ENCODE measurements at places on chromosomes 16 and 17.

- DNase-seq = peak; percentile 48
These were observed 64.2 kb downstream of the SLC39A11 start for GRCh38 chr17:73028299-73028755.

- DNase-seq = no peak
These were observed 630 bp downstream of the GRB2 start for GRCh38 chr17:75404731-75405364.

GRCh38 chr16:26491101-26491670, 575.5 kb upstream of the C16orf82 start:
- DNase-seq = no peak

GRCh38 chr16:12874186-12874585, 27.2 kb upstream of the SHISA9 start:
- no peak for DNase-seq

DNA sequence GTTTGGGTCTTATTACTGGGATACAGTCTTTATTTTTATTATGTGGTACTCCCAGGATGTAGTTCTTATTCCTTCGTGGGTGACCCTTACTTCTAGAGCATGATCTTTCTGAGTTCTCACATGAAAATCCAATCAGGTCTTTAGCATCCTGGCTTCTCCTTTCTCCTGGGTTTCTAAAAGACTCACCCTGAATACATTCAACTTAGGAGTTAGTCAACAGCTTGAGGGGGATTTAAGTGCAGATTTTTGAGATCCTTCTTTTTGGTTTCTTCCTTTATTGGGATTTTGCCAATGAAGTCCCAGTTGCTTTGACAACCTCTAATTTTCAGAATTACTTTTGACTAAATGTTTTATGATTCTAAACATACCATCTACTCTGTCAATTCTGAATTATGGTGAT, 68.2 kb downstream of the SIAH1 start:
- DNase-seq = no peak

DNA sequence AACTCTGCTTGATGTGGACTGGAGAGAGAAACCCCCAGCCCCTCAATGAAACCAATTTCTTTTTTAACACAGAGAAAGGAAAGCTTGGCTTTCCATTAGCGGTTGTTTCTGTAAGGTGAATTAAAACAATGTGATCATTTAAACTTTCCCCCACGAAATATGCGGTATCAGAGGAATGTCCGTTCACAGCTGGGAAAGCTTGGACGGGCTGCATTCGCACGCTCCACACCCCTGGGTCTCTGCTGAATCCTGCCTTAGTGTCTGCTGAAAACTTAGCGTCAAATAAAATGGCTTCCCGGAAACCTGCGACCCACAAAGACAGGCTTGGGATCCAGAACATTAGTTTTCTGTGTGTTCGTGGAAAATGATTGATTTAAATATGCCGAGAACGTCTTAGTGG, 71.7 kb downstream of the C16orf95 start:
- DNase-seq = no peak

- DNase-seq = no peak
These were observed 45.9 kb downstream of the NT5M start for GRCh38 chr17:17348872-17349723.

DNA sequence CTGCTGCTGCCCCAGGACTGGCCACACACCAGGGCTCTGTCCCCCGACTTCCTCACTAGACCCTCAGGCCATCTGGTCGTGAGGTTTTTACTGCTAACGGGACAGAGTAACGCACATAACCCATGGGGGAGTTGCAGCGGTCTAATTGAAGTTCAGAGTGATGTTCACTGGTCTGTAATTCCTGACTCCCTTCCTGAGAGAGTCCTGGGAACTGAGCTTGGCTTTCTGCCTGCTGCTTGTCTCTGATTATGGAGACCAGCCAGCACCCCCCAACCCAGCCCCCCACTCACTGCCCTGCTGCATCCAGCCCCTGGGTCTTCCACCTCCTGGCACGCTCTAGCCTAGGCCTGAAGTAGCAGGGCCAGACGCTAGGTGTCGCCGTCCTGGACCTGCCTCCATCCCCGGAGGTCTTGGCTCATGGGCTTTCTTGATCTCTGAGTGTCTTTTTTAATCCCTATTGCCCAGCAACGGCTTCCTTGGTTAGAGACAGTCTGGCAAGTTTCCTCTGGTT, 192.9 kb downstream of the CCDC182 start:
- DNase-seq = peak; percentile 90

DNA sequence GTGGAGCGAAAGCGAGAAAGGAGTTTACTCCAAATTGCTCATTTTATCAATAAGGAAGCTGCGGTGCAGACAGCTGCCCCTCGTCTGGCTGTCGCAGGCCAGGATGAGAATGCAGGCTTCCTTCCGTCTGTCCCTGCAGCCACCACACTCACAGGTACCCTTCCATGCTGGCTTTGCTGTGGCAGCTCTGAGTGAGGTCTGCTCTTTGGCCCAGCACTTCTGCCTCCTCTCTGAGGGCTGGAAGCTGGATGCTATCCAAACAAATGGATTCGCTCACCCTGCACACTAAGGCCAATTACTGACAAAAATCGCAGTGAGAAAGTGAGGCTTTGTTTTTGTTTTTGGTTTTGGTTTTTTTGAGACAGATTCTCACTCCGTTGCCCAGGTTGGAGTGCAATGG, 7.0 kb downstream of the ARMC7 start:
- no peak for DNase-seq

DNA sequence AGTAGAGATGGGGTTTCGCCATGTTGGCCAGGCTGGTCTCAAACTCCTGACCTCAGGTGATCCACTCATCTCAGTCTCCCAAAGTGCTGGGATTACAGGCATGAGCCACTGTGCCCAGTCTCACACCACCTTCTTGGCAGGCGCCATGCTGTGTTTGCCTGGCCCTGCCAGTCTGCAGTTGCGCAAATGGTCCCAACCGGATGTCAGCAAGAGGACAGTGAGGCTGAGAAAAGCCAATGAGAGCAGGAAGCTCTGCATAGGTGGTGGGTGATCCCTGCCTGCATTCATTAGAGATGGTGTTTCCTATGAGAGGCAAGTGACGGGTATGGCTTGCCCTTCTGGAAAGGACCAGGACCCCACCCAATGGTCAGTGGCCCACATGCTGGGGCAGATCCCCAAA, 59.3 kb downstream of the PECAM1 start:
- no peak for DNase-seq

- DNase-seq = no peak
These were observed 2.5 kb downstream of the TBX21 start for GRCh38 chr17:47735536-47736011.

- no peak for DNase-seq
These were observed 89.0 kb downstream of the SHISA6 start for GRCh38 chr17:11330006-11330405.

DNA sequence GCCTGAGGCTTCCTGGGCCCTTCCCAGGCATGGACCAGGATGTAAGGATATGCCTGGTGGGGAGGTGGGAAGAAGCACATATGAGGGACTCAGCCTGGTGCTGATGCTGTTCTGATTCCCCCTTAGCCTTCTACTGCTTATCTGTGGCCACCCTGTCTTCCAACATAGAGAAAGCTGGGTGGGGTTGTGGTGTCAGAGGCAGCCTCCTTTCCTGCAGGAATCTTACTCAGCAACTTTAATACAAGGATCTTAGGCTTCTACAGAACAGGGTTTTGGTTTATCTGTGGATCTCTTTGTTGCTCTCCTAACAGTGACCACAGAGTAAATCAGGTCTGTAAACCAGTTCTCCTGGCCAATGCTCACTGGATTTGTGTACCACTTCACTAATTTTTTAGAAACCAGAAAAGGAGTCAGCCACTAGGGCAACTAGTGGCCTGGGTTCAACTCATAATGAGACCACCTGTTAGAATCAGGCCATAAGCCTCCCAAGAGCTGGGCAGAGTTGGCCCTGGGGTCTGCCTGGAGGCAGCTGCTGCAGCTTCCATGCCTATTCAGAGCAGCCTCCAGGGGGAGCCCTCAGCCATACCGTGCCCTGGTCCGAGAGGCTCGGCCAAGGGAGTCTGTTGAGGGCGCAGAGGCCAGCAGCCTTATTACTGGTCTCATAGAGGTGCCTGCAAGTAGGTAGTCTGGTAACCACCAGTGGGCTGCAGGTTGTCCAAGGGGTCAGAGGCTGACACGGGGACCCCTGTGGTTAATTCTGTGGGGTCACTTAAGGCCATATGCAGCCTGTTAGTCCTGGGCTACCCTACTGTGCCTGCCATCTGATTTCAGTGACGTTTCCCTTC, 7.1 kb downstream of the HAS3 start:
- peak; percentile 13 for DNase-seq

GRCh38 chr16:20844588-20844987, 38.3 kb downstream of the REXO5 start:
- no peak for DNase-seq

DNA sequence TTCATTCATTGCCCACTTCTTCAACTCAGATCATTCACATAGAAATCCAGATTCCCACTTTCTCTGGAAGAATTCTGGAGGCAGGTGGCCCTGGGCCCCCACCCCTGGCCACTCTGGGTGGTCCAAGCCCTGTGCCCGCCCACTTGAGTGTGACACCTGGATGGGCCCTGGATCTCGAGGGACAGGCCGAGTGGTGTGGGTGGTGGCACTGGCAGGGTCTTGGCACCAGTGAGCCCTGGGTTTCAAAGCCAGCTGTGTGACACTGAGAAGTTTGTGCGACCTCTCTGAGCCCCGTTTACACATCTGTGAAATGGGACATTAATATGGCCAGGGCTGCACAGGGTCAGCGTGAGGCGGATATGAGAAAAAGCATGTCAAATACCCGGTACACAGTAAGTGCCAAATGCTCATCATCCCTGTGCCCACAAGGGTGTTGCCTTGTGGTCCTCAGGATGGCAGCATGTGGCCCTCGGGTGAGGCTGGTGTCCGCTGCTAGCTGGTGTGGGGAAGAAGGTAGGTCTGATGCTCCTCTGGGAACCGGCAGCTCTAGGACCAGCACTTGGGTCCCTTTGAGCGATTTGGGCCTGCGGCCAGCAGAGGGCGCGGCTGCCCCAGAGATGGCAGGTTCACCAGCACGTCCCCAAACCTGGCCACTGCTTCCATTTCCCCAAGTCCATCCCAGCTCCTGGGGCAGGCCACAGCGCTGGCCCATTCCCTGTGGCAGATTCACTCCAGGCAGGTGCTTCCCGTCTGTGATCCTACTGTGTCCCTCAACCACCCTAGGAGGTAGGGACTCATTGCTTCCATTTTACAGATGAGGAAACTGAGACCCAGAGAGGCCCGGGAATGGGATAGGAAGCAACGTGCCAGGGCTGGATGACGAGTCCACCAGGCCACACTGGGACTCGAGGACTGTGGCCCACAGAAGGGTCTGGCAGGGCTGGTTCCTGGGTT, 3.6 kb downstream of the OSGIN1 start:
- DNase-seq = peak; percentile 58

DNA sequence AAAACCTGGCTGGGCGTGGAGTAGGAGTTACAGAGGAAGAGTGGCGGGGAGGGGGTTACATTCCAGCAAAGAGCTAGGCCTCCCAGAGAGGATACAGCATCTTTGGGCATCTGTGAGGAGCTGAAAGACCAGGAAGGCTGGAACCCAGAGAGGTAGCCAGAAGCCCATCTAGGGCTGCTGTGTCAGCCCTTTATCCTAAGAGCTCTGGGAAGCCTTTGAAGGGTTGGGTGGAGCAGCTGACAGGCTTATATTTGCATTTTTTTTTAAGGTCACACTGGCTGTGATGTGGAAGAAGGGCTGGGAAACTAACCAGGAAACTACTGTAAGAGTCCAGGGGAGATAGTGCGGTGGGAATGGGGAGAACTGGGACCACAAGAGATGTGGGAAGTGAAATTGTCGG, 6.8 kb upstream of the CNOT1 start:
- no peak for DNase-seq

DNA sequence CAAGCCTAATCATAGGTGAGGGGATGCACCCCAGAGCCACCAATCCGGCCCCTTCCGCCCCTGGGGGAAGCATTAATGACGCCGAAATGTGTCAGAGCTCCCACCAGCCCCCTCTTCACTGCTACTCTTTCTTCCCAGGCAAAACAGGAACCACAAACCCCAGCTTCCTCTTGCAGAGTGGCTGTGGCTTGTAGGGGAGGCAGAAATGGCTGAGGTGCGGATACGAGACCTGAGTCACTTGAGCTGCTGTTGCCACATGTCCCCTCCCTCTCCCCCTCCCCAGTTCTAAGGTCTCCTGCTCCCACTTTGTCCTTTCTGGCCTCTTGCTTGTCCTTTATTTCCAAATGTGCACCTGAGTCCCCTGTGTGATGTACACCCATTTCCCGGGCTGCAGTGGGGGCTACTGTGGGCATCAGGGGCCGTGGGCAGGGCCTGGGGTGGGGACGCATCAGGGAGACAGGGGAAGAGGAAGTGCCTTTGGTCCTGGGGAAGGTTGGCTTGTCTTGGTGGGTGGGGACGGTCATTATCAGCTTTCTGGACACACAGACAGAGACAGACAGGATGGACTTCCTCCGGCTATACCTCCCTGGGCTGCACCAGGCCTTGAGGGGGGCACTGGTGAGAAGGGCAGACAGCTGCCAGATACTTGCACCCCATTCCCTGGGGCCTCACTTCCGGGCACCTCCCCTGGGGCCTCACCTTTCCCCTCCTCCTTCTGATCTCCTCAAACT, at the start of gene APOBR:
Gene APOBR (plus strand): TSS at position 523 of the 731 bp plus-strand sequence. CDS start 39 bp downstream, at position 562.
- peak; percentile 2 for DNase-seq

DNA sequence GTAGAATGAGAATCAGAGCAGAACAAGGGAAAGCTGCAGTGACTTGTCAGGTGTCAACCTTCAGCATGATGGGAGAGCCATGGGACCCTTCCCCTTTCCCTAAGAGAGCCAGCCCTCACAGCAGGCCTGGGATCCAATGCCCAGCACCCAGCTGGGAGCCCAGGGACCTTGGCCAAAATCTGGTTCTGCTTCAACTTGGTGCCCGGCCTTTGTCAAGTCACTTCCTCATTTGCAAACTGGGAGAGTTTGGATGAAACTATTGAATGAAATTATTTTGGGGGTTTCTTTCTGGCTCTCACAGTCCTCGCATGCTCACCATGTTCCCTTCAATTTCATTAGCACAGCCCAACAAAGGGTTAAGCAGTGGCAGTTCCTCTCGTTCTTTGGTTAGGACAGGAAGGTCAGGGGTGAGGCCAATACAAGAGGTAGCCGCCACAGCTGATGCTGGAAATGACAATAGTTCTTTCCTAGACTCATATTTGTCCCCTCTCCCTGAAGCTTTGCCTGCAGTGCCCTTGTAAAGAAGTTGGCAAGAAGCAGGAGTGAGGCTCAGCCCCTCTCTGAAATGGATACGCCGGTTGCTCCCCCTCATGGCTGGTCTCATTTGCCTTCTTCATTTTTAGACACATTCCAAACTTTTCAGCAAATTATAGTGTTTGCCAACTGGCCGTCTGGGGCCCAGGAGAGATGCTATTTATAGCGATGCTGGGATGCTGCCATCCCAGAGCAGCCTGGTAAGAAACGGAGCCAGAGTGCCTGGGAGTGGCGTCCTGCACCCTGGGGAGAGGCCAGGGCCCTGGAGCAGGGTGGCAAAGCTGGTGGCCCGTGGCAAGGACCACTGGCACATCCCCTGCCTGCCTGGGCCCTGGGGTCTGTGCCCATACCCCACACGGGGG, 34.5 kb upstream of the MEOX1 start:
- peak; percentile 30 for DNase-seq
